ENCODE measurements at places on chromosomes 12 and 14.
A peak's percentile ranks its signal among the peaks of the same experiment; 100 is the strongest.

DNA sequence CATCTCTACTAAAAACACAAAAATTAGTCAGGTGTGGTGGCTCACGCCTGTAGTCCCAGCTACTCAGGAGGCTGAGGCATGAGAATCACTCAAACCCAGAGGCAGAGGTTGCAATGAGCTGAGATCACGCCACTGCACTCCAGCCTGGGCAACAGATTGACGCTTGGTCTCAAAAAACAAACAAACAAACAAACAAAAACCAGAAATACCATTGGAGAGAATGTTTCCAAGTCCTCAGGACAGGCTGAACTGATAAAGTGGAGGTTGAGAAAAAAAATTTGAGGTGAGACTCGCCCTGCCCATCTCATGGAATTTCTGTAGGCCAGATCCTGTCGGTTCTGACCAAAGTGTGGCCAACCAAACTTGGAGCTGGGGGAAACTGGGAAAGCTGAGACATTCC is 30.6 kb upstream of the NFYB start:
- no peak for DNase-seq

GRCh38 chr12:128381946-128382345 is 115.0 kb downstream of the TMEM132C start:
- DNase-seq, result no peak

- no peak for DNase-seq
These were observed 47.2 kb downstream of the SVOP start for GRCh38 chr12:108973629-108974152.

DNA sequence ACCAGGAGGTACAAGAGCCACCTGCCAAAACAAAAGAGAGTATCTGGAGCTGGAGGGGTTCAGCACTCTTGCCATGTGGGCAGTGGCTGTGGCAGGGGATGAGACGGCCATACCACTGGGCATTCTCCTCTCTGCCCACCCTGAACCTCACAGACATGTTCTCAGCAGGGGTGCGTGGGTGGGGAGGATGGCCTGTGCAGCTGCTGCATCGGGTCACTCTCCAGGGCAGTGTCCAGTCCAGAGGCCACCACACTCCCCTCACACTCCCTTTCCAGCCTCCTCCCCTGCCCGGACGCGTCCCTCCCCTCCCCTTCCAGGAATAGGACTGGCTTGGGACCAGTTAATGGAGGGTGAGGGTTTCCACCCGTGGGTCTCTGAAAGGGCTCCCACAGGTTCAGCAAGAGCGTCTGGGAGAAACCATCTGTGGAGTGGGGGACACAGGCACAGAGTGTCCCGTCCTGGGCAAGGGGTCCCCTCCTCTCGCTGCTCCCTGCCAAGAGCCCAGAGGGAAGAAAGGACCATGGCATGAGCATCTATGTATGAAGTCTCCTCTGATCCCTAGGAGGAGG is 501 bp downstream of the C1R start:
- DNase-seq, result peak; percentile 16

- DNase-seq, result peak; percentile 71
These were observed 2.7 kb upstream of the GALNT6 start for GRCh38 chr12:51393676-51394545.

DNA sequence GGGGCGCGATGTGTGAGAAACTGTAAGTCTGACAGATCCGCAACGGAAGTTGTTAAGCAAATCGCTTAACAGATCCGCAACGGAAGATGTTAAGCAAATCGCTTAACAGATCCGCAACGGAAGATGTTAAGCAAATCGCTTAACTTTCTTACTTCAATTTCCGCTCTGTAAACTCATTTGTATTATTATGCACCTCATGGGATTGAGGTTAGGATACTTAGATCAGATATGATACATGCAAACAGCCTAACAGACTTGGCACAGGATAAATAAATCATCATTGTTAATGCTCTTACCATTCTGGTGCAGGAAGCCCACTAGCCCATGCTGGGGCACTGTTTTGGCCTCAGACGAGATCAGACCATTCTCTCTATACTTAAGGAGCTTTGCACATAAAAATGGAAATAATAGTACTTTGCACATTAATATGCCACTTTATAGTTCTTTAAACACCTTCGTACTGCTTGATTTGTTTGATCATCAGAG is 399 bp downstream of the NCAPD2 start:
- DNase-seq, result no peak

DNA sequence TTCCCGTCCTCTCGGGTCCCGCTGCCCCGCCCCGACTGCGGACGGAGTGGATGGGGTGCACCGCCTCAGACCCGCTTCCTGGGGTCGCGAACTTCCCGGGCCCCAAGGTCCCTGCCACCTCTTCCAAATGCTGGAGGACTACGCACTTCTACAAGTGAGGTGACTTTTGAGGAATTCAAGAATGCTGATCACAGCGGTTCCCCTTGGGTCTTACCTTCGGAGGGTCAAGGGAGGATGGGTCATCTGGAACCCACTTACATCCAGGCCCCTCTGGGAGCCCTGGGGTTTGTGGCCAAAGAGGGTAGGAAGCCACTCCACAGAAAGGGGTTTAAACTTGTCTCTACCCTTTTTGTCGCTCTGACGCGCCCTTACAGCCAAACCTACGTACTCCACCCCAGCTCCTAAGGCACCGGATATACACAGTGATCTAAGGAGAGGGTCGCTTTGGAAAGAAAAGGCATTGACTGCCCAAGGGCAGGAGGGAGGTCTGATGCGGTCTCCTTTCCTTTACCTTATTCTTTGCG is 532 bp upstream of the PRKD1 start:
- no peak for DNase-seq

- DNase-seq, result no peak
These were observed 101.1 kb upstream of the BCL2L14 start for GRCh38 chr12:11969437-11970154.

DNA sequence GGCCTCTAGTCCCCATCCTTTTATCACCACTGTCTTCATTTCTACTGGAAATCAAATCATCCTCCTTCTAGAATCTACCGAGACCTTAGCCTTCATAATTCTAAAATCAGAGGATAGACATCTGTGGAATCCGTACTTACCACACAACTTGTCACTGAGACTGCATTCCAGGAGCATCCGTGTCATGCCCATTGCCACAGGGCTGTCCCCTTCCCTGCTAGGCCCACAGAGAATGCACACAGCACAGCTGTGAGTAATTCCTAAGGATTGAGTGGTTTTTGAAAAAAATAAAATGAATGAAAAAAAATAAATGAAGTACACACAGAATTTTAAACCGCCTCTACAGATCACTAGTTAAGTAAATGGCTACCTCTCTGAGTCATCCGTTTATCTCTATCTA is 21.0 kb upstream of the MAGOHB start:
- peak; percentile 5 for DNase-seq

DNA sequence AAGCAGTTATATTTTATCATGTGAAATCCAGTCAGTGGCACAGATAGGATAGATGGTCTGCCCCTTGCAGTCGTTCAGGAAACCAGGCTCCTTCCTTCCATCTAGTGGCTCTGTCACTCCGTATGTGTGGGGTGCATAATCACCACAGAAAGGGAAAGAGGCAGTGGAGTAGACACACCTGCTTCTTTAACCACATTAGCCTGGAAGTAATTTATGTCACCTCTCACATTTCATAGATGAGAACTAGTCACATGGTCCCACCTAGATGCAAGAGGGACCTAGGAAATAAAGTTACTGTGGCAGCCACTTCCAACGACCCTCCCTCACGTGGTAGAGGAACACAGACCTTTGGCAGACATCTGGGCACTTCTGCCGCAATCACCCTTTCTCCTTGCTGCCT is 14.2 kb upstream of the RNU6-8 start:
- DNase-seq, result no peak

DNA sequence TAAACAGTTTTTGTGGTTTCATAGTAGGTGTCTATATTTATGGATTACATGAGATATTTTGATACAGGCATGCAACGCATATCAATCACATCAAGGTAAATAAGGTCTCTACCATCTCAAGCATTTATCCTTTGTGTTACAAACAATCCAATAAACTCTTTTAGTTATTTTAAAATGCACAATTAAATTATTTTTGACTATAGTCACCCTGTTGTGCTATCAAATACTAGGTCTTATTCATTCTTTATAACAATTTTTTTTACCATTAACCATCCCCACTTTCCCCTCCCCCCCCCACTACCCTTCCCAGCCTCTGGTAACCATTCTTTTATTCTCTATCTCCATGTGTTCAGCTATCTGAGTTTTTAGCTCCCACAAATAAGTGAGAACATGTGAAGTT is 175.7 kb upstream of the FBXO33 start:
- no peak for DNase-seq

DNA sequence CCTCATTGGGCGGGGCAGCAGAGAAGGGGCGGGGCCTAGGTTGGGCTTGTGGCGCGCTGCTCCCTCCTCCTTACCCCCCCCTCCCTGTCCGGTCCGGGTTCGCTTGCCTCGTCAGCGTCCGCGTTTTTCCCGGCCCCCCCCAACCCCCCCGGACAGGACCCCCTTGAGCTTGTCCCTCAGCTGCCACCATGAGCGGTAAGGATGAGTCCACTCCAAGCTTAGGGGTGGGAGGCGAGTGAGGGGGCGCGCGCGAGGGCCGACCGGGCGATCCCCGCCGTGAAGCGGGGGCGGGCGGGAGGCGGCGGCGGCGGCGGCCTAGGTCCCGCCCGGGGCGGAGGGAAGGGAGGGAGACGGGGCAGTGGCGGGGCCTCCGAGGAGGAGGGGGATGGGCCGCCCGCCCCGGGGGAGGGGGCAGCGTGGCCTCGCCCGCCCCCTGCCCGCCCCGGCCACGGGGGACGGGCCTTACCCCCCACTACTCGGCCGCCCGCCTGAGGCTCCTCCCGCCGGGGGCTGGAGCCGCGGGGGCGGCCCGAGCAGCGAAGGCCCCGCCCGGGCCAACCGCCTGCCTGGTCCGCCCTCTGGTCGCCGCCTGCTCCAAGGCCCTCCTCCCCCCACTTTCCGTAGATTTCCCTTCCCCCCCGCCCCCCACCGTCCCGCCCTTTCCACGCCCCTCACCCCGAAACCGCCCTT is at the start of gene SP1:
SP1 (plus strand) TSS at position 73 of the 690 bp plus-strand sequence; CDS start at position 189, 116 bp downstream.
- DNase-seq, result peak; percentile 96

DNA sequence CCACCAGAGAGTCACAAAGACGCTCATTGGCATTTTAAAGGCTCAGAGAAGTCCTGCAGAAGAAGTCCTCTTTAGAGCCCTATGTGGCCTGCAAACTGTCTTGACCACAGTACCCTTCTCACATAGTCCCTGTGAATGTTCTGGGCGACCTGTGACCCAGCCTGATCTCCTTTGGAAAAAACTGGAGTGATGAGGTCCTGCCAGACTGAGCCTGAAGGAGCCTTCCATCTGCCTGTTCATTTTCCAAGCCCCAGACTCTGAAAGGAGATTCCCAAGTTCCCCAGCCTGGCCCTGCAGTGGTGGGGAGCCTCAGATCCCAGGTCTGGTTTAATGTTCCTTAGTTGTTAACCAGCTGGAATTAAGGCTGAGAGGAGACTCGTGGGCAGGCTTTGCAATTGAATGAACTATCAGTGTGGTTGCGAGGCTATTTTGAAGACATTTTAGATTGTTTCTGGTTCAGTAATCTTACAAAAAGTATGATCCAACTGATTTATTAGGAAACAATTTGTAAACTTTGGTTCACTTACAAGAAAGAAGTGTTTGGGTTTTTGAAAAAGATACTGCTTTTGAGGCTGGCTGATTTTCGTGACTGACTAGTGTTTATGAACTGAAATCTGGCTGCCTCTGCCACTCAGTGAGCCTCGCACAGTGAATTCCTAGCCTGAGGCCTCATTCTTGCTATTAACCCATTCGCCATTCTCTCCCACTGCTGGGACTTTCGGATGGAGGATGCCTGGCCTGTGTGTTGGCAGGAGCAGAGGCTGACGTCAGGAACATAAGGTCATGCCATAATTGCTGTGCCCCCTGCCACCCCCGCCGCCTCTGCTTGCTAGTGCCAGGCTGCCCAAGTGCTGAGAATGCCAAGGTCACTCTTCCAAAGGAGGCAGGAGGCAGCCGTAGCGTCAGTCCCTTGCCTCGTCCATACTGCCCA is 249.0 kb downstream of the CACNA1C start:
- DNase-seq, result peak; percentile 42

- peak; percentile 50 for DNase-seq
These were observed 459.6 kb upstream of the RGS6 start for GRCh38 chr14:71472356-71473340.

- DNase-seq, result peak; percentile 54
These were observed 167.1 kb downstream of the CAND1 start for GRCh38 chr12:67436230-67436629.

GRCh38 chr14:87170179-87170578 is 822.8 kb downstream of the GALC start:
- DNase-seq, result no peak

DNA sequence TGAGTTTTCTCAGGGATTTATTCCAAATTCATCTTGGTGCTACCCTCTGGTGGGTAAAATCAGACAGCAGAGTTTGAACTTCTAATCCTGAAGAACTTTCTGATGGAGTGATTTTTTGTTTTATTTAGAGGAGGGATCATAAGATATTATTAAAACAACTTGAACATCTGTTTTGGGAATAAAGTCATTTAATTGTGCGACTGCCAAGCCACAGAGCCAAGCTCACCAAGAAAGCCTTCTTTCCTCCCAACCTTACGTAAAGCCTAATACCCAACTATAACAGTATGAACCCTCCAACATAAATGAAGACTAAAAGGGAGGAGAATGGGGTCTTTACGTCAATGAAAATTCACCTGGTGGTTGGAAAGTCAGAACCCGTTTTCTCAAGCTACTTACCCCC is 205.5 kb upstream of the IGF1 start:
- DNase-seq, result no peak

DNA sequence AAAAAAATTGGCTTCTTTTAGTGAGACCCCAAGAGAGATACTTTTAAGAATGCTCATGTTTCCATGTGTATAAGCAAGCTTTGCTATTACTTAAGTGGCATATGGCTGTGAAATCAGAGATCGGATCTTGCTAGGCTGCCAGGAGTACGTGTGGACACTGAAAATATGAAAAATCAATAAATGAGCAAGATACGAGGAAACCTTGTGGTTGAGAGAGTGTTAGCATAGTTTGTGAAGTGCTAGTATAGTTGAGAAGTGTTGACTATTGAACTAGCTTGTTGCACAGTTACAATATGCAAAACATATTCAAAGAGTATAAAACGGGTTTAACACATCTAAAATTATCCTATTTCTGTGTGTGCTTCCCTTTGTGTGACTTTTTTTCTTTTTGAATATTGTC is 230.9 kb upstream of the NOVA1 start:
- DNase-seq, result no peak

DNA sequence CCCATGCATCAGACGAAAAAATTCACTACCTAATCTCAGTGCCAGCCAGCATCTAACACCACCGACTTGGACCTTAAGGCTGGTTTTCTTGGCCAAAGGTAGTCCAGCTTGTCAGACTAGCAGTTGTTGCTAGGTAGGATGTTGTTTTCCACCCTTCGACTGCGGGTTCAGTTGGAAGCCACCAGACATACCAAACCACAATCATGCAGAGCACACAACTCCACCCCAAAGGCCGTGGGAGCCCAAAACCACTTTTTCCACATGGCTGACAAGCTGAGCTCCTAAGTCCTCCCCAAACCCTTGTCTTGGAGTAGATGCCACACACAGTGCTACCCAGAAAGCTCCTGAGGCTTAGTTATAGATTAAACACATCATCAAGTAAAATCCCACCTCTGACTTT is 46.8 kb downstream of the LRIG3 start:
- no peak for DNase-seq

GRCh38 chr12:64611341-64612284 is 1.3 kb downstream of the RASSF3 start:
- DNase-seq, result peak; percentile 52

All from fibroblast of villous mesenchyme (primary cell).